ENCODE measurements at places on chromosomes 7 and 10.

GRCh38 chr7:74017125-74017524 lies 10.8 kb upstream of the ELN start:
- no peak for DNase-seq

DNA sequence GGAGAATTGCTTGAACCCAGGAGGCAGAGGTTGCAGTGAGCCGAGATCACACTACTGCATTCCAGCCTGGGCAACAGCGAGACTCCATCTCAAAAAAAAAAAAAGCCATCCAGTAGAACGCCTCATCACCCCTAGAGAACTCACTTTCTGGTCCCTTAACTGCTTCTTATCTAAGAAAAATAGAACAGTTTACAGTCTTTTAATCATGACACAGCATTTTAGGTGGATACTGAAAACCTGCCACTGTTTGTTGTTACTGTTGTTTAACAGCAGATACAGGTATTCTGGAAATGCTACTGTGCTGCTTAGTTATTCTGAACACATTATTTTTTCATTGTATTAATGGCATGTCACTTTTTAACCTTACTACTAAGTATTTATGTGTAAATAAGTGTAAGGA lies 624.3 kb upstream of the GHITM start:
- DNase-seq, result no peak

GRCh38 chr10:102814873-102815661 lies 22.1 kb downstream of the CYP17A1 start:
- DNase-seq, result no peak

DNA sequence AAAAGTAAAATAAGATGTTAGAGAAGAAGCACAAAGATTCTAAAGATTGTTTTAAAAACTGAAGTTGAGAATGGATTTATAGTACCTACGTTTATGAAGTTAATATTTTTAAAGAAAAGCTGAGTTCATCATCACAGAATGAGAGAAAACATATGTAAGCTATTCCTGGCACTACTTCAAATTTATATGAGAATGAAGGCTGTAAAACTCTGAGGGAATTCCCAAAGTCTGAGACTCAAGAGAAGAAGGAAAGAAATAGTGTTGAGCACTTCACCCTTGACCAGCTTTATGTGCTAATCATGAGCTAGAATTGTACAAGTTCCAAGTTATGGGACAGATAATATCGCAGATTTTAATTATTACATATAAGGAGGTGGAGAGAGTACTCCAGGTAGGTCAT lies 323.7 kb upstream of the GNAI1 start:
- DNase-seq, result no peak

DNA sequence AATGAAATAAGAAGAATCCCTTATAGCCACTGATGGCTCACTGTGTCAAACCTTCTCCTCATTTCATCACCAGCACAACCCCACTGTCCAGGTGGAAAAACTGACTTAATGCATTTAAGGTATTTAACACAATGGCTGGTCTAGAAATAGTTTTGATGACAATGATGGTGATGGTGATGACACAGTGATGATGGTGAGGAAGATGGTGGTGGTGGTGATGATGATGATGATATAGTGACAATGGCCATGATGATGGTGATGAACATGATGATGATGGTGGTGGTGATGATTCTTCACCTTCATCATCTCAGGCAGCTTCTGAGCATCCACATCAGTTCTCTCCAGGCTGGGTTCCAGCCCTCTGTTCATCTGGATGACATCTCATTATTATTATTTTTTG lies 186.6 kb downstream of the TCERG1L start:
- no peak for DNase-seq

- no peak for DNase-seq
Measured at GRCh38 chr7:37084303-37084702, 360.0 kb upstream of the AOAH start.

GRCh38 chr10:114714281-114714741 lies 56.2 kb upstream of the ABLIM1 start:
- DNase-seq, result no peak

GRCh38 chr7:128737867-128738385 lies 1.2 kb upstream of the CALU start:
- no peak for DNase-seq

GRCh38 chr7:13014011-13014410 lies 326.6 kb downstream of the ARL4A start:
- DNase-seq, result no peak

- DNase-seq, result peak; percentile 17
Measured at GRCh38 chr10:24457661-24458318, 248.9 kb downstream of the KIAA1217 start.

DNA sequence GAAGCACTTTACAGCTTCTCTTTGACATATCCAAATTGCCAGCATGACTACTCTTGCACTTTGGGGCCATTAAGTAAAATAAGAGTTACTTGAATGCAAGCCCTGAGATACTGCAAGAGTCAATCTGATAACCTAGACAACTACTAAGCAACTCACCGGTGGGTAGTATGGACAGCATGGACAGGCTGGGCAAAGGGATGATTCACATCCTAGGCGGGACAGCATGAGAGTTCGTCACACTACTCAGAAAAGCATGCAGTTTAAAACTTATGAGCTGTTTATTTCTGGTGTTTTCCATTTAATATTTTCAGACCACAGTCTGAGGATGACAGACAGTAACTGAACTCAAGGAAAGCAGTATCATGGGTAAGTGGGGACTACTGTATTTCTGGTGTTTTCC lies 84.0 kb downstream of the ORC5 start:
- no peak for DNase-seq

- peak; percentile 73 for DNase-seq
Measured at GRCh38 chr7:102912742-102913141, at the start of gene LRRC17. Gene LRRC17, plus strand, starts transcription at chr7:102913000. Its CDS starts 20,914 bp downstream, at chr7:102933914.

- DNase-seq, result no peak
Measured at GRCh38 chr10:60511477-60512229, 122.0 kb upstream of the ANK3 start.

- DNase-seq, result no peak
Measured at GRCh38 chr10:43188702-43189101, 50.5 kb downstream of the CSGALNACT2 start.

GRCh38 chr10:17238445-17239291 lies 10.6 kb downstream of the VIM start:
- no peak for DNase-seq

DNA sequence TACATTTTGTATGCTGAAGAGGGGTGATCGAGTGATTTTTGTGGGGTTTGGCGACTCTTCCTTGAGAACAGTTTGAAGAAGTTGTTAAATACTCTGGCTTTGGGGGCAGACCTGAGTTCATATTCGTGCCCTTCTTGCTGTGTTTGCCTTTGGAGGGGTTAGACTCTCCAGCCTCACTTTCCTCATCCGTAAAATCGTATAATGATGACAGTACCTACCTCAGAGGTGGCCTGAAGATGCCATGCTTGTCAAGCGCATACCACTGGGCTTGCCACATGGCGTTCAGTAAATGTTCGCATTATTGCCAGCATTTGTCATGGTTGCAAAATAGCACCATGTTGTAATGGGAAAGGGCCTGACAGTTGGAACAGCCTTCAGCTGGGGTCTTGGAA lies 1.3 kb downstream of the STK17A start:
- DNase-seq, result peak; percentile 72

DNA sequence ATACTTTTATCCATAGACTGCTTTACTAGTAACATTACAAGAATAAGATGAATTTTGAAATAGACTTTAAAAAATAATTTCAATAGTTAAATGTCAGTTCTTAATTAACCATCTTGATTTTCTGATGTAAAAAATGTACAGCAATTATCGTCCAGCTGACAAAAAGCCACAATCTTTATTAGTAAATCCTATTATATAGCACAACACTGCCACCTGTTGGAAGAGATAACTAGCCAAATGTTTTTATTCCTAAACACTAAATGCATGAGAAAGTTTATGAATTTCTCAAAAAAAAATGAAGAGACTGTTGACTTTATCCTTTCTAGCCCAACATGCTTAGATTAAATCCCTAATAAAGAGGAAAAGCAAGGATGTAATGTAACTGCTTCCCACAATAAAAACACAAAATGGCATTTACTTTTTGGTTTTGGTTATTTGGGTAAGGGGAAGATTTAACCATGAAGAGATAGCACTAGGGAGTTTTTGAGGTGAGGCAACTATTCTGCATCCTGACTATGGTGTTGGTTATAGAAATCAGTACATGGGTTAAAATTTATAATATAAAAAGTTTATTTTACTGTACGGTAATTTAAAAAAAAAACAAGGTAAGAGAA lies 8.0 kb downstream of the COA1 start:
- peak; percentile 33 for DNase-seq

DNA sequence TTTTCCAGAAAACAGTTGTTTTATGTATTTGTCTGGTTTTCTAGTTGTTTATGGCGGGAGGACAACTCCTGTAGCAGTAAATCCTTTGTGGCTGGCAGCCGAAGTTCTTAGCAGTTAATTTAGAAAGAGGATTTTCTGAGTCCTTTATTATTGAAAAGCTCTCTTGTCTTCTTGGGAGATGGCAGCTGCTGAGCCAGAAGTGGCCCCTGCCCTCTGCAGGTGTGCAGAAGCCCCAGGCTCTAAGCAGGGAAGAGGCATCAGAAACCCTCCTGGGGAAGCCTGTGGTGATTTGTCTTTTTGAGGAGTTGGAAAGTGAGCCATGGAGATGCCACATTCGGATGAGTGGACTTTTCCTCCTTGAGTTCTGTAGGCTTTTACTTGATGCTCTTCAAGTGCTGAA lies 106.3 kb downstream of the GLRX3 start:
- no peak for DNase-seq

DNA sequence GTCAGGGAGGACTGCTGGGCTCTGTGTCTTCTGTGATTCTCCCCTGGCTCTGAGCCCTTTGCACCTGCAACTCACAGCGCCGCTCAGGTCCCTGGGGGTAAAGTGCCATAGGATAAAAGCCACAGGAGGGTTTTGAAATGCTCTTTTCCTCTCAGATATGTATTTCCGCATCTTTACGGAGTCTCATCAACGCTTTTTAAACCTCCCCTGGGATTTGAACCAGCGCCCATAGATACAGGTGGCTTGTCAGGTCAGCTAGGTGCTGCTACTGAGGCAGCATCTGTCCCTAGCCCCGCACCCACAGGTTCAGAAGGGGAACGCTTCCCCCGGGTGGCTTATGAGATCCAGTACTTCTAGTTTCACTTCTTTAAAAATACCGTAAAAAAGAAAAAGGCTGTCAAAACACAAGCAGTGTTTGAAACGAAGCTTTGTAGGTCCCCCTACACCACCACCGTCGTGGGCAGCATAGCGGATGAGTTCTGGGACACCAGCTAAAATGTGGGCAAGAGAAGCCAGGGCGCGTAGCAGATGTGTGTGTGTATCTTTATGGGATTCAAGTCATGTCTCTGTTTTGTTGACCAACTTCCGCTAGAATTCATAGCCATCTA lies 173.5 kb downstream of the CUX1 start:
- DNase-seq, result peak; percentile 45

DNA sequence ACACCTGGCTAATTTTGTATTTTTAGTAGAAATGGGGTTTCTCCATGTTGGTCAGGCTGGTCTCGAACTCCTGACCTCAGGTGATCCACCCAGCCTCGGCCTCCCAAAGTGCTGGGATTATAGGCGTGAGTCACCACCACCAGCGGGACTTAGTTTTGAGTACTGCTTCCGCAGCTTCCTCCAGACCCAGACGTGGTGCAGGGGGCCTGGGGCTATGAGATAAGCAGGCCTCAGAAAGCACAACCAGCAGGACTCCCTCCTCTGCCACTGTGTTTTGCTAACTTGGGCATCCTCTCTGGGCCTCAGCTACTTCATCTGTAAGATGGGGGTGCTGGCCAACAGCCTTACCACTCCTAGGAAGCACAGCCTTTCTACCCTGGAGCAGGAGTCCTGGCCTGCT lies 37.8 kb downstream of the GOLGA7B start:
- DNase-seq, result no peak

Measured in GF-D8 (cell line).